ENCODE measurements at places on chromosomes 1 and 21.

DNA sequence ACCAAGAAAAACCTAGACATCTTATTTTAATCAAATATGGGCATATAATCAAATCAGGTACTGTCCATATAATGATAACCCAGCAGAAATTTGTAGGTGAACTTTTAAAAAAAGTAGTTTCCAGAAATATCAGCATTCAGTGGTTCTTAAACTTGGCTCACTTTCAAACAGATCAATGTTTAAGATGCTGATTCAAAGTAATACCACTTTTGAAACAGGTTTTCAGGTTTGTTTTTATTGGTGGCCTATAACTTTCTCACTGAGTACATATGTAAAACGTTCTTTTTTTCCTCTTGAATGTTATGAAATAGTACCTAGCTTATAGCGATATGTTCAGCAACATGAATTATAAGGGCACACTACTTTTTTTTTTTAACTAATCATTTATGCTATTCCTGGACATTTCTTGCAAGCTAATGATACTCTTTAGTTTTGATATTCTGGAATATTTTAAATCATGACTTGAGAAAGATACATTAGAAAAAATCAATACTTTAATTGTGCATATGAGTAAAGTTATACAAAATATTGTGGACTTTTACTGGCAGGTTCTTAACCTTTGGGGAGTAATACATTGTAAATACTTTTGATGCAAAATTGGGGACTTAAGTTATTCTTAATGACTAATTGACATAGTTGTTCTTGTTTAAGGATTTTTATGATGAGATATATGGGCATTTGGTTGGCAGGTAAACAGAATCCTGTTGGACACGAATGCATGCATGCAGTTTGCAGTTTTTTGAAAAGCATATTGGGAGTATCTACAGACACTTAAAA is 3.0 kb downstream of the NFIA start:
- DNase-seq: no peak

DNA sequence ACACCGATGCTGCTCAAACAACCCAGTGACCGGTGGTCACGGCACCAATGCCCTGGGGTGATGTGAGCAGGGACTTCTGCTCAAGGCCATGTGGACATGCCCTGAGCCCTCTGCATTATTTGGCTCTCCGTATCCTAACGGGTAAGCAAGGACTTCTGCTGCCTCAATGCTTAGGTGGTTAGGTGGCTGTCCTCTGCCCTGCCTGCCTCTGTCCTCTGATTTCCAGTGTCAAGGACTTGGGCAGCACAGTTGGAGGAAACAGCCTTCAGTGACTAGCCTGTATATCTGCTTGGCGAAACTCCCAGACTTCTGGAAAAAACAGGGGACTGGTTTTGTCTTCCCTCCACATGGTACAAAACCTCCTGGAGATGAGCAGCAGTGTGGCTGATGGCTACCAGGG is 34.5 kb downstream of the DNAJC11 start:
- DNase-seq: no peak

DNA sequence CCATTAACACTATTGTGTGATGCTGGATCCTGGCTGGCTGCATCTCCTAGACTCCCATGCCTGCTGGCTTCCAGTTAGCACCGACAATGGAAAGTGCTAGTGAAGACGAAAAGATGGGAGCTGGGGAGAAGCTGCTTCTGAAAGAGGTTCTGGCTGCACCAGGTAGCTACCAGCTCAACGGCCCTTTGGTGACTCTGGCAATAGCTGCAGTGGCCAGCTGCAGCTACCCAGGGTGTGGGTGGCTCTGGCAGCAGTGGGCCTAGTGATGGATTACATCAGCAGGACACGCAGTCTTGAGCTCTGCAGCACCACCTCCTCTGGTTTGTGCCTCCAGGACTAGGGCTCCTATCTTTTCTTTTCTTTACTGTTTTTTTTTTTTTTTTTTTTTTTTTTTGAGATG is 662.6 kb downstream of the MATN1 start:
- DNase-seq: no peak

- no peak for DNase-seq
Measured at GRCh38 chr1:230307213-230307612, 118.9 kb downstream of the PGBD5 start.

DNA sequence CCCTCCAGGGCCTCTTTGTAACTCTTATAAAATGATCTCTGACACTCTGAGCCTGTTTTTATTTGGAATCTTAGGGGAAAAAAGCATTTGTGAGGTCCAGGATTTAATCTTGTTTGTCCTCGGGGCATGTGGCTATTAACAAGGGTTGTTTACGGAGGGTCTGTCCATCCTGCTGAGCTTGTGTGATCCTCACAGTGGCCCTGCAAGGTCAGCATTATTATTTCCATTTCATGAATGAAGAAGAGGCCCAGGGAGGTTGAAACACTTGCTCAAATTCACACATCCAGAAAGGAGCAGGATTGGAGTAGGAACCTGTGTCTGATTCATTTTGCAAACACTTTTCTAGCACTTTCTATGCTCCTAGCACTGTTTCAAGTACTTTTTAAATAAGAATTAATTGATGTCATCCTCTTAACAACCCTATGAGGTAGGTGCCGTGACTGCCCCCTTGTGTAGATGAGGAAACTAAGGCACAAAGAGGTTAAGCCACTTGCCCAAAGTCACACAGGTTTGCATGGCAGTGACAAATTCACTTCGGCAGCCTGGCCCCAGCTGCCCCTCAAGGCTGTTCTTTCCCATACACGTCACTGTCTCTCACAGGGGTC is 178.9 kb downstream of the MIS18A start:
- DNase-seq: no peak

DNA sequence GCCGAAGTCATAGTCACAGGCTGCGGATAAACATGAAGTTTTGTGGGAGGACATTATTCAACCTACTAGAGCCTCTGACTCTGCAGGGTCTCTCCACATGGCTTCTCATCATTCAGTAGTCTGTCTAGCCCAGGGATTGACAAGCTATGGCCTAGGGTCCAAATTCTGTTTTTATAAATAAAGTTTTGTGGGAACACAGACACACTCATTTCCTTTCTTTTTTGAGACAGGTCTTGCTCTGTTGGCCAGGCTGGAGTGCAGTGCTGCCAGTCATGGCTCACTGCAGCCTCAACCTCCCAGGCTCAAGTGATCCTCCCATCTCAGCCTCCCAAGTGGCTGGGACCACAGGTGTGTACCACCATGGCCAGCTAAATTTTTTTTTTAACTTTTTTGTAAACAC is 8.1 kb upstream of the ENO1 start:
- DNase-seq: no peak

GRCh38 chr1:27111626-27112573 is 43.0 kb downstream of the SLC9A1 start:
- peak; percentile 99 for DNase-seq

- no peak for DNase-seq
Measured at GRCh38 chr1:227942716-227943261, 4.9 kb downstream of the WNT9A start.

DNA sequence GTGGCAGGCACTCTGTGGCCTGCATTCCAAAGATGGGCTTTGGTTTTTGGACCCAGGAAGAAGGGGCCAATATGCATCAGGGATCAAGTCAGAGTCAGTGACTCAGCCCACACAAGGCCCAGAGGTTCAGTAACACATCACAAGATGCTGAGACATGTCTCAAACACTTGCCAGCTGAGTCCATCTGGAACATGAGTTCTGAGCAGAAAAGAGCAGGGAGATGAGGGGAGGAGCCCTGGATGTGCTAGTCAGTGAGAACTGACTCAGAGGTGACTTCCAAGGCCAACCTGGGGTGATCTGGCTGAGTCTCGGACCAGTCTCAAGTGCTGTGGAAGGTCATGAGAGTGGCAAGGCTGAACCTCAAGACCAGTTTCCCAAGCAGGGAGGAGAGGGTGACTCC is 150.1 kb downstream of the CDC7 start:
- DNase-seq: peak; percentile 97

DNA sequence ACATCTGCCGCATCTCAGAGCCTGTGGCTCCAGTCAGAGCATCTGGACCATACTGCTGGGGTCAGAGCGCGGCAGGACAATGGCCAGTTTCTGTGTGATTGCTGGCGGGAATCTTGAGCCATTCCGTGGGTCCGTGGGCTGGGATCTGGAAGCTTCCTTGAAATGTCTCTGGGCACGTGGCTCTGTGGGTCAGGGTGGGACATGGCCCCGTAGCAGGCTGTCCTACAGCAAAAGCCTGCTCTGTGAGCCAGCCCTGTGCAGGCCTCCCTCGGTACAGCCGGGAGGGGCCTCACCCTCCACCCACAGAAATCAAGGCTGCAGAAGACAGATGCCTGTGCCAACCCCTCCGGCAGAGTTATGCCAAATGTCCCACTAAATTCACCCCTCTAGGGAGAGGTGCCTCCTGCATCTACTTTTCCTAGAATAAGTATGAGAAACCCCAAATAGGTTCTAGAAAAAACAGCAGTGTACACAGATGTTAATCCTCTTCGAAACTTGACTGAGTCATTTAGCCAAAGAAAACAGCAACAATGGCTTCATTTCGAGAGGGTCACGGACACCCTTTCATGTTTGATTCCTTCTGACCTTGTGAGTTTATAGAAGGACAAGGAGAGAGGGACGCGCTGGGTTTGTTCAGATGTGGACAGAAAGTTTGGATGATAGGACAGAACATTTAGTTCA is 27.8 kb downstream of the COL18A1 start:
- no peak for DNase-seq

DNA sequence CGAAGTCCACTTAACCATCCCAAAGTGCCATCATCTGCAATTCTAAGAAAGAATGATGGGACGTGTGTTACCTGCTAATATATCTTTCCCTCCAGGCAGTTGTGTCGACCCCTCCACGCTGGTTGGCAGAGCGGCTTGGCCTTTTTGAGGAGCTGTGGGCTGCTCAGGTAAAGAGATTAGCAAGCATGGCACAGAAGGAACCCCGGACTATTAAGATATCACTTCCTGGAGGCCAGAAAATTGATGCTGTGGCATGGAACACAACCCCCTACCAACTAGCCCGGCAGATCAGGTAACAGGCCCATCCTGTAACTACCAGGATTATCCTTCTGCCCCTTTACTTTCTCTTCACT is 520 bp downstream of the TARS2 start:
- no peak for DNase-seq

DNA sequence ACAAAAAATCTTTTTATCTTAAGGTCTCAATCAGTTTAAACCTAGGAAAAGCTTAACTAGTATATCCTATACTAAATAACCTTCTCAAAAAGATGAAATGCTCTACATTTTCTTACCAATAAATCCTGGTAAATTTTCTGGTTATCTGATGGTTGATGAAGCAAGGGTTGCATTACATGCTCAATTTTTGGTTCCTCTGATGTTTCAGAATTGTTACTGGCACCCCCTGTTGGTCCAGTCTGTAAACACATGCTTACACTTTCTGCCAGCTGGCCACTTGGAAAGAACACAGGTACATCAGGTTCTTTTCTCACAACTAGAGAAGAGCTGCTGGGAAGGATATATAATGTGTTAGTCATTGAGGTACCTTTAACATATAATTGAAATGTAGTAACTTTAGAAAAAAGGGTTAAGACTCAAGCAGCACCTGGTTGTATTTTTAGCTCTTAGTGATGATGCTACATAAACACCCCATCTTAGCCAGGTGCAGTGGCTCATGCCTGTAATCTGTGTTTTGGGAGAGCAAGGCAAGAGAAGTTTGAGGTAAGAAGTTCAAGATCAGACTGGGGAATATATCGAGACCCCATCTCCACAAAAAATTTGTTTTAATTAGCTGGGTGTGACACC is 30.9 kb upstream of the TAL1 start:
- DNase-seq: no peak

DNA sequence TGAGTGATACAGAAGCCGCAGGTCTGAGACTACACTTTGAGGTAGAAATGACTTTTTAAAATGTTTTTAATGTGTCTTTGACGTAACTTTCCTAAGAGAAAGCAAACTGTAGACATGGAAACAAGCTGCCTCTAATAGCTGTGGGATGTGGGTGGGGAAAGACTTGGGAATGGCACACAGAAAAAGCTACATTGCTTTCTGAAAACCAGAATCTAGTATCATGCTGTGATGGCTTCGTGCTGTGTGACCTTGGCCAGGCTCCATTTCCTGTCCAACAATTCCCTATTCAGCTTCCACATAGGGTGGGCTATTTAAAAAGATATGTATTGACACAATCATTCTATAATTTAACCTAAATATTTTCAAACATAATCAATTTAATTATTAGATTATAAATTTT is 909.1 kb downstream of the NCAM2 start:
- no peak for DNase-seq

- no peak for DNase-seq
Measured at GRCh38 chr1:228267962-228268880, 60.4 kb downstream of the OBSCN start.

DNA sequence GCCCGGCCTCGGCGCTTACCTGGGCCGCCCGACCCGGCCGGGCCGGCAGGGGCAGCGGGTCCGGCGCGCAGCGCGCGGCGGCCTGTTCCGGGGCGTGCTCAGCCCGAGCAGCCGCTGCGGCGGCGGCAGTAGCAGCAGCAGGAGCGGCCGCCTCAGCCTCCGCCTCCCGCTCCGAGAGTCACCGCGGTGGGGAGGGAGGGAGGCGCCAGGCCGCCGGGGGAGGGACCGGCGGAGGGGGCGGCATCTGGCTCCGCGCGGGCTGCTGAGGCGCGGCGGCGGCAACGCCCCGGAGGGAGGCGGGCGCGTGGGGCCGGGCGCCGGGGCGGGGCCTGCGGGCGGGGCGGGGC is at the start of gene CTNNBIP1:
Gene CTNNBIP1 (minus strand): TSS at position 194 of the 347 bp plus-strand sequence. CDS start 38,205 bp downstream, outside the sequence.
- no peak for DNase-seq

- no peak for DNase-seq
Measured at GRCh38 chr1:41894101-41894807, 24.5 kb downstream of the HIVEP3 start.

DNA sequence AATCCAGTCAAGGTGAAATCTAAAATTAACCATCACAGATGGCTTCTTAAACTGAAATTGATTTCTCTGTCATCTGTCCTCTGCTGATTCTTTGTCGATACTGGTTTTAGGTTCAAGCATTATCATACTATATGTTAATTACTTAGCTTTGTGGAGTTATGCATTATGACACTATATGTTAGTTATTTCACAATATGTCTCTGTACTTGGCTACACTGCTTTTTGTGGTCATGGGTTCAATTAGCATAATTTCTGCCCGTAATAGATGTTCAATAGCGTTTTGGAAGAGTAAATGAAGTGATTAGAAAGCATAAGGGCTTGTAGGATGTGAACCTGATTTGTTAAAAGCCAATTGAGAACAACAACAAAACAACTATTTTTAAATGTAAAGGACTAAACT is 28.2 kb downstream of the IFI44 start:
- DNase-seq: no peak

DNA sequence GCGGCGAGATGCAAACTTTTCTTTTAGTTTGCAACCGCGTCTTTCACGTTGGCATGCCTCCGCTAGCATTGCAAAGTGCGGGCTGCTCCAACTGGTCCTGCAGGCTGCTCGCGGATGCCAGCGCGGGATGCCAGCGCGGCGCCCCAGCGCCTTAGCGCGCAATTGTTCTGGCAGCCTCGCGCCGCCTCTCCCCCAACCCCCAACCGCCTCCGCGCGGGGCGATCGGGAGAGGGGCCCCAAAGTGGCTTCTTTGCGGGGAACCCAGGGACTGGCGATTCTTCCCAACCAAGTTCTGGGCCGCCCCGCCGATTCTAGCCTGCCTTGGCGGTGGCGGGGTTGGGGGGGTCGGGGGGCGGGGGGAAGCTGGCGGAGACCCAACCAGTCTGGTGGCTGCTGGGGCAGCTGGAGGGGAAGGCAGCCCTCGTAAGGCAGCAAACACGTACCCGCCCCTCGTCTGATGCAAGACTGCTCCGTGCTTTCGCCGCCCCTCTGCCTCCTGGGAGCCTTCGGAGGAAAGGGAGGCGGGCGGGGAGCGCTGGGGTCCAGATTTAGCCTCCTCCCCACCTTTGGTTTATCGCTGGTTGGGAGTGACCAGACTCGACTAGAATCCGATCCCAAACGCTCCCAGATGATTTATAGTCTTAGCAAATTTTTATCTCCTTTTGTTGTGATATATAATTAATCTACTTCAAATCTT is 756 bp downstream of the PHGDH start:
- peak; percentile 87 for DNase-seq

Measured in AG04450 (cell line).